ENCODE measurements at places on chromosomes 6 and 20. TPM values are rescaled to one million over a fixed set of nuclear protein-coding genes. Genes with fewer than 3 reads are reported as not detected.

DNA sequence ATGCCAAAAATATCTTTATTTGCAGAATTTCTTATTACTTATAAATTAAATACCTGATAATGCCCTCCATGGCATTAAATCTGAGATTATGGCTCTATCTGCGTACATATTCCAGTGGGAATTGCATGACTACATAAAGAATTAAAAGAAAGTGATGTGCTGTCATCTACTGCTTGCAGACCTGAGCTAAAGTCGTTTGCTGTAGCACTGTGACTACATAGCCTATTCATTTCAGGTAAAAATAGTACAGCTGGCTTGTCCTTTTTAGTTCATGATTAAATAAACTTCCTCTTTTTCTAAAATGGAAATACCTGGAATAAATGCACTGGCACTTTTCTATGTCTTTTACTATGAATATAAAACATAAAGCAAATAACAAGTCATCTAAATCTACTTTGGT is 78.1 kb downstream of the CGA start:
- no peak for ATAC-seq
- no peak overlapping the region for H3K4me3 ChIP-seq
- H3K4me1 ChIP-seq = no peaks in the 10 kb centered on the region
- no peak overlapping the region for H3K27ac ChIP-seq

- H3K27ac ChIP-seq = no peak overlapping the region
- no peak overlapping the region for H3K4me3 ChIP-seq
- H3K36me3 ChIP-seq = no peaks in the 10 kb centered on the region
- ATAC-seq = no peak
- H3K4me1 ChIP-seq = no peaks in the 10 kb centered on the region
These were observed 286.9 kb downstream of the PTPRK start for GRCh38 chr6:128233531-128233930.

DNA sequence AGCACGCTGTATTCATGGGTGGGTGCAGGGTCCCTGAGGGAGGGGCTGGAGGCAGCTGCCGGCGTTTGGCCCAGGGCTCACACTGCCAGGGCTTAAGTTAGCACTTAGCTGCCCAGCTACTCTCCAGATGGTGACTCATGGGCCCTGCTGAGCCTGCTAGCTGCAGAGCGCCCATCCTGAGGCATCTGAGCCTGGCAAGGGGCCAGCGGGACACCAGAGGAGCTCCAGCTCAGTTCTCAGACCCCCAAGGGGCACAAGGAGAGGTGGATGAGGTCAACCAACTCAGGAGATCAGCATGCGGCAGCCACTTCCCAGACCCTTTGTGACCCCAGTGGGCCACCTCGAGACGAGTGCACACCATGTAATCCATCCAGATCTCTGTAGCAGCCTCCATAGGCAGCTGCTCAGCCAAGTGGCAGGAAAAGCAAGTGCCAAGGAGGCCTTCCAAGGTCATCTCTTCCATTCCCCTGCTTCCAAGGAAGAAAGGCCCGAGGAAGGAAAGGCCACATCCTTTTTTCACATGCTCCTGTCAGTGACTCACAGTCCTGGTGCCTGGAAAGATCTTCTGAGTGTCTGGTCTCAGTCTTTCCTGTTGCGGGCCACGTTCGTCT is 35.3 kb downstream of the FOXP4 start:
- H3K36me3 ChIP-seq = no peaks in the 10 kb centered on the region
- H3K27ac ChIP-seq = no peak overlapping the region
- no peak overlapping the region for H3K4me3 ChIP-seq
- no peak for ATAC-seq
- H3K27me3 ChIP-seq = no peaks in the 10 kb centered on the region

Gene ANGPT4
- not detected for total RNA-seq

Gene CST2
- not detected for total RNA-seq

DNA sequence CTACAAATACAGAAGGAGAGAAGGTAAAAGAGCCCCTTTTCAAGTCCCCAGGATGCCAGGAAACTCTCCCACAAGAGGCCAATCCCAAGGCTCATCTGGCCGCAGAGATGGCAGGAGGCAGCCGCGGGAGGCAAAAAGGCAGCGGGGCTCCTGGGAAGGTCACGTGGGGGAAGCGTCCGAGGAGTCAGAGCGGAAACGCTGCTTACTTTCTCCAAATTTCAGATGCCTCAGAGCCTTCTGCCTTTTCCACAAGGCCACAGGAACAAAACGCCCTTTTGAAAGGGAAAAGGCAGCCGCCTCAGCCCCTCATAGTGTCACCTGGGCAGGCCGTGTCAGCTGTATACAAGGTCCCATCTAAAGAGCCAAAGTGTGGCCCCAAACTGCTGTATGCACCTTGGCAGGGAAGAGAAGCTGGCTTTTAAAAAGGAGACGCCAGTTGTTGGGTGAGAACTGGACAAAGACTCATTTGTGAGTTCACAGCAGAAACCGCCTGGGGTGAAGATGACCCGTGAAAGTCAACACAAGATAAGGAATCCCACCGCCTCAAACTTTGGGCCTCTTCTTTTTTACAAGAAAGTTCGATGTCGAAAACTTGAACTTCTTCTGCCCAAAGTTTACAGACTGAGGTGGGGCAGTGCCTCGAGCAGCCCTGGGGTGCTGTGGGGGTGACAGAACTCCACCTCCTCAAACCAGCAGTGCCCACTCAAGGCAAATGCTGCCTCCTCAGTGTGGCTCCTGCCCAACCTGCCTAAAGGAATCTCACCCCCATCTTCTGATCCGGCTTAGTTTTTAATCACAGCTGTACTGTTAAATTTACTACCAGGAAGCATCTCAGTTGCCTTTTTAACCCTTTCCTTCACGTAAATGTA is 45.4 kb downstream of the EZR start:
- no peak for ATAC-seq
- H3K27ac ChIP-seq = peak overlapping the region; percentile 75
- no peaks in the 10 kb centered on the region for H3K27me3 ChIP-seq
- H3K36me3 ChIP-seq = peaks cover 100% of the 10 kb centered on the region

DNA sequence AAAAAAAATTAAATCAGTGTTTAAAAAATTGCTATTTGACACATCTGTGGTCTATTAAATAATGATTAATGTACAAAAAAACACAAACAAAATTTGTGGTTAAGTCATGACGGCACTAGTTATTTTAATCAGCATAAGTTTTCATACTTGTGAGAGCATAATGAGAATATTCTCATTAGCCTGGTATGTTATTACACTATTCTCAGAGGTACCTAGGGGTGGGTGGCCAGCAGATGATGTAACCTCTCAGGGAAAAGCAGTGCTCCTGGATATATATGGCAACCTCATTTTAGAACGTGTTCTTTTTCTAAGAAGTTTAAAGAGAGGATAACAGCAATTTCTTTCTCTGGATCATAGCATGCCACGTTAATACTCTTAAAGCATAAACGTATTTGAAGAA is 109.2 kb downstream of the GJA1 start:
- no peak for ATAC-seq
- H3K27ac ChIP-seq = no peak overlapping the region
- peaks cover 3% of the 10 kb centered on the region for H3K27me3 ChIP-seq
- H3K4me3 ChIP-seq = no peak overlapping the region

DNA sequence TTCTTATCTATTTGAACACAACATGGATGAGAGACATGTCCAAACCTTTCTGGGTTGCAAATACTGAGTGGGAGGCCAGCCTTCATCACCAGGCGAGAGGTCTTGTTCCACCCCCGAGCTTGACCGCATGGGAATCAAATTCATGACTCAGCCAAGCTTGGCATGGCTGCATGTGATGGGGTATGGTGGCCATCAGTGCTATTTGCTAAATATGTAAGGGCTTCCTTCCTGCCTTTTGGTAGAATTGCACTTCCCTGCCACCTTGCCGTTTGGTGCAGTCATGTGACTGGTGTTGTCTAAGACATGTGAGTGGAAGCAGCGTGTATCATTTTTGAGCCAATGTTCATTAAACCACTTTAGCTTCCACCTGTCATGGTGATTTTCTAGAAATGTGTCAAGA is 508.9 kb upstream of the SULF2 start:
- H3K27me3 ChIP-seq = peaks cover 32% of the 10 kb centered on the region
- H3K4me1 ChIP-seq = no peaks in the 10 kb centered on the region
- H3K4me3 ChIP-seq = no peak overlapping the region
- no peak overlapping the region for H3K27ac ChIP-seq
- no peak for ATAC-seq
- no peaks in the 10 kb centered on the region for H3K36me3 ChIP-seq

Gene C6orf118
- not detected for total RNA-seq

DNA sequence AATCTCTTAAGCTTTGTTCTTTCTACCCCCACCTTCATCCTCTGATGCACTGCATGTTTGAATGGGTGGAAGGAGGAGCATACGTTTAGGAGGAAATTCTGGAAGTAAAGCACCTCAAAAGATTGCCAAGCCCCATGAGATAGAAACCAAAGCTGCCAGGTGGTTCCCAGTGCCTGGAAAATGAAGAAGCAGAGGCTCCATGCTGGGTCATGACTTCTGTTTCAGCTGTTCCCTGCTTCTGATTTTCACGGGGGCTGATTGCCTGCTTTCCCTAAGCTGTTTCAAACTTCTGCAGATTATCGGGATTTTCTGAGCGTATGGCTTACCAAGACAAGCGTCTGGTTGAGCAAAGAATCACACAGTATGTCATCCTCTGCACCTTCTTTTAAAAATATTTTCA is 87.5 kb upstream of the SYNDIG1 start:
- no peaks in the 10 kb centered on the region for H3K36me3 ChIP-seq
- no peak overlapping the region for H3K4me3 ChIP-seq
- H3K27ac ChIP-seq = no peak overlapping the region
- no peaks in the 10 kb centered on the region for H3K4me1 ChIP-seq
- H3K27me3 ChIP-seq = peaks cover 9% of the 10 kb centered on the region

GRCh38 chr6:11064836-11065235 is 20.7 kb upstream of the ELOVL2 start:
- H3K36me3 ChIP-seq = no peaks in the 10 kb centered on the region
- no peaks in the 10 kb centered on the region for H3K4me1 ChIP-seq
- no peak overlapping the region for H3K4me3 ChIP-seq
- no peak for ATAC-seq
- H3K27ac ChIP-seq = no peak overlapping the region
- H3K27me3 ChIP-seq = peaks cover 3% of the 10 kb centered on the region

DNA sequence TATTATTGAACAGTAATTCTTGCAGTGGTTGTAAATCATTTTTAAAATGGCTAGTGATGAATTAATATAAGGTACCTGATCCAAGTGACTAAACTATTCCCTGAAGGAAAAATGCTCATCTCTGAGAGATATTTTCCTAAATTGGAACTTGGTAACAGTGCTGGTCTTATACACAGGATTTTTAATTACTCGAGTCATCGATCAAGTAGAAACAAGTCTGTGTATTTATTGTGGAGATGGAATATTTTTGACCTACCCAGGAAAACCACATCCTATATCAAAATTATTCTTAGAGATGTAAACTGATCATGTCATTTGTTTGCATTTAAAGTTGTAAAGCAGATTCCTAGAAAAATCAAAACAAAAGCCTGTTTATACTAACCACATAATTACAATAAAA is 166.9 kb downstream of the MOXD1 start:
- no peaks in the 10 kb centered on the region for H3K4me1 ChIP-seq
- no peak for ATAC-seq
- H3K36me3 ChIP-seq = no peaks in the 10 kb centered on the region
- no peak overlapping the region for H3K4me3 ChIP-seq

GRCh38 chr20:57148263-57148662 is 118.2 kb downstream of the BMP7 start:
- H3K4me3 ChIP-seq = no peak overlapping the region
- no peaks in the 10 kb centered on the region for H3K4me1 ChIP-seq
- H3K27ac ChIP-seq = no peak overlapping the region
- no peaks in the 10 kb centered on the region for H3K36me3 ChIP-seq
- peaks cover 16% of the 10 kb centered on the region for H3K27me3 ChIP-seq
- no peak for ATAC-seq

Measured in activated T-helper 17 cell treated with anti-CD3 and anti-CD28 coated beads, Interleukin-2, amount 50 U/mL, for 72 hours (primary cell).